Activated T-helper 17 cell treated with anti-CD3 and anti-CD28 coated beads, Interleukin-2, amount 50 U/mL, for 72 hours (primary cell): ENCODE measurements at places on chromosomes 12 and 14. TPM values are rescaled to one million over a fixed set of nuclear protein-coding genes. Genes with fewer than 3 reads are reported as not detected.
A peak's percentile ranks its signal among the peaks of the same experiment; 100 is the strongest.

NKX2-1 gene
- not detected for total RNA-seq

ACSS3 gene
- not detected for total RNA-seq

RFX4 gene
- total RNA-seq: not detected

YY1 gene
- 77.0 TPM for total RNA-seq

DNA sequence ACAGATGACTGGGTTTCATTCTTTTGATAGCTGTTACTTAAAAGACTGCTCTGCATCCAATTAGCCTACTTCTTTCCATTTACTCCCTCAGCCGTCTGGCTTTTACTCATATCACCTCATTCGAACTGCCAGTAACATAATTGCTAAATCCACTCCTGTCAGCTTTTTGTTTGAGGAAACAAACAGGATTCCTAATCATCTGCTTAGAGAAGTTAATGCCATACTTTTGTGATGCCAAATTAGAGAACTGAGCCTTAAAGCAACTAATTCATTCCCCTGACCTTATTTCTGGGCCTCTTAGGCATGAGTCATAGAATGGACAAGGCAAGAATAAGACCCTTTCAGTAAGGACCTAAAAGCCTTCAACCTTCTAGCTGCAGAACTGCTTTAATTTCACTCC is 2.9 kb downstream of the OXA1L start:
- no peak for ATAC-seq

DNA sequence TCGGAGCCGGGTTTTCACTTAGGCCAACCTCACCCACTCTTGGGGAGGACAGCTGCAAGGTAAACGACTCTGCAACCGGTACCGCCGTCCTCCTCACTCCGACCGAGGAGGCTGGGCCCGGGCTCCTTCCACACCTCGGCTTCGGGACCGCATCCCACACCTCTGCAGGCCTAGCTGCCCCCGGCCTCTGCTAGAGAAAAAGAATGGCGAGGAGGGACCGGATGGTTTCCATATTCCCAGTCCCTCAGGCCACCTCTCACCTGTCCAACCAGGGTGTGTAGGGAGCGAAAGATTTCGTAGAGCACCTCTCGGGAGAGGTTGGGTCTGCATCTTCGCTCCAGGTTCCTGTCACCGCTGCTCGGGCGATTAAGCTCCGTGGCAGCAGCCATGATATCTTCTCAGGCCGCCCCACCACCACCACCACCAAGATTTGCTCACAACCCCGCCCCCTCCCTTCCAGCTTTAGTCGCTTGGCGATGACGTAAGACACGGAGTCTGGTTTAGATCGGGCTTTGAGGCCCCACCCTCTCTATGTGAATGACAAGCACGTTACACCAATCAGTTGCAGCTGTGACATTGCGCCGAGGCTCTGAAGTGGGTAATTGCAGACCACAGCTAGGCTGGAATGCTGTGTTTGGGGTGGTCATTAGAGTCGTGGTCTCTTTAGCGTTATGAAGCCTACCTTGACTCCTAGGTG is at the start of gene MBIP:
Gene MBIP, minus strand, starts transcription at position 438 of the 697 bp plus-strand sequence. Its CDS starts 49 bp downstream, at position 389.
- peak; percentile 96 for ATAC-seq

- ATAC-seq: no peak
These were observed 1970.2 kb upstream of the FLRT2 start for GRCh38 chr14:83559721-83560120.

GRCh38 chr12:47534695-47535094 is 171.1 kb downstream of the RPAP3 start:
- no peak for ATAC-seq

- no peak for ATAC-seq
These were observed 28.7 kb downstream of the AICDA start for GRCh38 chr12:8584004-8584403.

DNA sequence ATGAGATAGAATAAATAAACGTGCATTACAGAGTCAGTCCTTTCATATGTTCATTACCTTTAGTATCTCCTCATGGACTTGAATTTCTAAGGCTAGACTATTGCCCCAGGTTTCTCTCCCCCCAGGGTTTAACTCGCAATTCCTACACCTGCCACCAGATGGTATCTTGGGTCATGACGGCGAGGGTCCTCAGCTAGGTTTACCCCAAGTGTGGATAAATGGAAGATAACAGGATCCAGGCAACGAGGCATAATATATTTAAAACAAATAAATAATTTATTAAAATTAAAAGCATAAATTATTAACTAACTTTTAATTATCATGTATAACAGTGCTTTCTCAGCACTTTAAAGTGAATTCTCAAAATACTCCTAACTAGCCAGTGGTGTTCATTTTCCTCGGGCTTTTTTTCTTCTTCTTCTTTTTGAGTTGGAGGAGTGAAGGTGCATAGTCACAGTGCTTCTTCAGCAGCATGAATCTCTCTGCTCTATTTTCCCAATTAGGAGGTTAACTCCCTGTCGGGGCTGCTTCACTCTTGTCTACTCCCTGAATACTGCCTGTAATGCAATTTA is 243.5 kb upstream of the CAND1 start:
- ATAC-seq: no peak
